8988T (cell line): ENCODE measurements at places on chromosomes 3 and 15.
A peak's percentile ranks its signal among the peaks of the same experiment; 100 is the strongest.

- no peak for DNase-seq
Measured at GRCh38 chr3:12136371-12136770, 22.3 kb downstream of the TIMP4 start.

DNA sequence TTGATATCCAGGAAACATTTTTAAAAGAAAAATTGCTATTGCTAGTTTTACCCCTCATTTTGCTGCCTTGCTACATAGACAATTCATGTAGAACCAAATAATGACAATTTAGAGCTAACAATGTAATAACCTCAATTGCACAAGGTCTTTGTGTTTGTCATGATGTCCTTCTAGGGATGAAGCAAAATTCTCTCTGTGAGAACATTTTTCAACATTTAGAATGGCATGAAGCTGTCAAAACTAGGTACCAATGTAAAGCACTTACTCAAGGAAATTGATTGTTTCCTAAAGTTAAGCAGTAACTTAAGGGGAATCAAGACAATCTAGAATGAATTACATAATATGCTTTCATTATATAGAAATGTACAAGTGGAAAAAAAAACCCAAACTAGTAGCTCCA is 7.9 kb upstream of the FGF7 start:
- DNase-seq: no peak

GRCh38 chr3:170914212-170914611 is 5.8 kb upstream of the EIF5A2 start:
- no peak for DNase-seq

DNA sequence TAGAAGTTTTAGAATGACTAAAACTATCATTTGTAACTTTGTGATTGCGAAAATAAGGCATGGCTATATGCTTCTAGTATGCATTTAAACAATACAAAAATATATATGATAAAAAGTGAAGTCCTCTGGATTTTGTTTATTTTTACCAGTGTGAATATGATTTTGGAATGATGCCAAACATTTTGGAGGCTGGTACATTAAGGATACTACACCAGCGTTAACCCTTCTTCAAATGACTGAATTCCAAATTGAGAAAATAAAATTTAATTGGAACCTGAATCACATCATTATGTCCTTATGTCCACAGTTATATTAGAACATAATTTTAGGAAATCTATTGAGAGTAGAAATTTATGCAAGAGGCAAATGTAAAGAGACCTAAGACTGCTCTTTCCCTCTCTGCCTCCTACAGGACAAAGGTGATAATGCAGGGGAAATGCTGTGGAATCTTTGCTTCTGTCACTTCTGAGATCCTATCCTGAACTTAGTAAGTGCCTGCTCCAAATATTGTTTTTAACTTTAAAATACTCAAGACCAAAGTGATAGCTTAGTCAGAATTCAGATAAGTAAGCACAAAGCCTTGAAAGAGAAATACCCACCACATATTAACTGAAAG is 121.1 kb upstream of the NANOGP8 start:
- no peak for DNase-seq

GRCh38 chr15:91471468-91471867 is 371.4 kb downstream of the SV2B start:
- DNase-seq: no peak

GRCh38 chr15:63191895-63192618 is 2.7 kb downstream of the RAB8B start:
- DNase-seq: no peak

DNA sequence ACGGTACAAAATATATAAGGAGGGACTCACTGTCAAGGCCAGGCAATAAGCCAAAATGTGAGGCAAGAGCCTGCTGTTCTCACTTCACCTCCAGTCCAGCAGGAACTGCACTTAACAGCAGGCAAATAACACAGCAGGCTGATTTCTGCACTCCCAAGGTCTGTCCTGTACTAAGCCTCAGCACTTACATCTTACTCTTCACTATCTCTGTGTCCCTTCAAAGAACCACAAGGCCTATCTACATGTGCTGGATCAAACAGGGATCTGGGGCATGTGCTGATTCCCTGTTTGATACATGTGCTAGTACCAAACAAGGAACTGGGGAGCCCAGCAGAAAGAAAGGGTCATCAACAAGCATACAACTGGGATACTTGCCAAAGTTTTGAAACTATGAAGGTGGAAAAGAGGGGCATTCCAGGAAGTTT is 22.2 kb downstream of the UACA start:
- no peak for DNase-seq

DNA sequence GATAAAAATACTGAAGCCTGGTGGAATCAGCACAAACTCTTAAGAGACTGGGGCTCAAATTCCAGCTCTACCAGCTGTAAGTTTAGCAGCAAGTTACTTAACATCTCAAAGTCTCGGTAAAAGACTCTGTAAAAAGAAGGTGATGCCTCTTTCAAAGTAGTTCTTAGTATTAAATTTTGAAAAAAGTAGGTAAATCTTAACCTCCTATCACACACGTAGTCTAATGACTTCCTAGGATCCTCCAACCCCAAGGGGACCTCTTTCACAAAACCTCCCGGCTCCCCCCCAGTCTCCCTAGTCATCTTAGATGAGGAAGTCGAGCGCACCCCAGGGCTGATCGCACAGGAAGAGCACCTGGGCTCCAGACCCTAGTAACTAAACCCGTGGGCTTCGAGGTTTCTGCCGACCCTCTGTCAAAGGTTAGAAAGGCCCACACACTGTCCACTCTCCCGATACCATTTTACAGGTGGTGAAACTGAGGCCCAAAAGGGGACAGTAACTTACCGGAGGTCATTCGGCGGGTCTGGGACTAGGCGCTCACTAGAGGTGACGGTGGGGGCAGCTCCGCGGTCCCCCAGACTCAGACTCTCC is 427 bp downstream of the MBD4 start:
- DNase-seq: no peak

DNA sequence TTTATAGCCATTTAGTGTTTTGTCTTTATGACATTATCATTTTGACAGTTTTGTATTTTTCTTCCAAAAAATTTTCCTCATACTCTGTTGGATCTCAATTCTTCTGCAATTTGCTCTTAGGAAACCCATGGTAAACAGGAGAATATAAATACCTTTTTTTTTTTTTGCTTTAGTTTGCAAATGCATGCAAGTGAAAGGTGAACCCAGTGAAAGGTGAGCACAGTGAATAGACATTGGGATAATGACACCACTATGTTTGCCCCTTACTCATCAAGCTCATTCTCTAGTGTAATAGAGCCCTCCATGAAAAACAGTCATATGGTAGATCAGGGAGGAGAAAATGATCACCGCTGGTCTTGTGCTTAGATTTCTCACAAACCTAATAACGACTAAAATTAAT is 59.0 kb upstream of the TRPC1 start:
- DNase-seq: no peak

GRCh38 chr3:88912294-88912877 is 195.0 kb upstream of the EPHA3 start:
- DNase-seq: no peak

- no peak for DNase-seq
Measured at GRCh38 chr3:160486459-160486869, 36.9 kb upstream of the TRIM59 start.

DNA sequence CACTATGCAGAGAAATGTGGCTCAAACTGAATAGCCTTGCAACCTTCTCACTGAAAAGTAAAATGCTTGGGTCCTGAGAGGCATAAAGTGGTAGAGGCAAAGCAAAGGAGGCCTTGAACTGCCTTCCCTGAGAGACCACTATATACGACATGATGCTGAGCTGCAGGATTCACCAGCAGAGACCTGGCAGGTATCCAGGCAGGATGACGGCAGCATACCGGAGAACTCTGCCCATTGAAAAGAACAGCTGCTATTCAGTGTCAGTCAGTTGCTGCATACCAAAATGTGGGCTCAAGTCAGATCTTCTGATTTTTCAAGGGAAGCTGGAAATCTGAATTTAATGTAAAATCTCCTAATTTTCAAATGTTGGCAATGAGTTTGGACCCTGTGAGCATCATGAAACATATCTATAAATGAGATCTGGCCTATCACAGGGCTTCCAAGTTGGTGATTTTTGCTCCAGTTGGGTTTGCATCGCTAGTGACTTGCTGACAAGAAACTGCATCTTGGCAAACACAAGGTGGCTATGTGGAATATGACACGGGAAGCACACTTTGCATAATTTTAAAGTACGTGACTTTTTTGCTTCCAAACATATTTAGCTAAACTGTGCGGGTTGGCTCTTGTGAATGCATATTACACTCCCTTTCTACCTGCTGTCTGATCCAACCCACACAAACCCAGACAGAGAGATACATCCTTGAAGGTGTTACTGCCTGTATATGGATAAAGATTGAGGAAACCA is 529.0 kb downstream of the AGBL1 start:
- no peak for DNase-seq

GRCh38 chr3:36843065-36844051 is 79.0 kb upstream of the DCLK3 start:
- DNase-seq: no peak

GRCh38 chr15:73950831-73951561 is 24.7 kb downstream of the LOXL1 start:
- DNase-seq: peak; percentile 90

GRCh38 chr15:52102463-52102862 is 10.1 kb downstream of the BCL2L10 start:
- no peak for DNase-seq

- no peak for DNase-seq
Measured at GRCh38 chr3:64675687-64676247, 12.0 kb downstream of the ADAMTS9 start.

- DNase-seq: no peak
Measured at GRCh38 chr3:112472691-112473090, 26.6 kb downstream of the BTLA start.

DNA sequence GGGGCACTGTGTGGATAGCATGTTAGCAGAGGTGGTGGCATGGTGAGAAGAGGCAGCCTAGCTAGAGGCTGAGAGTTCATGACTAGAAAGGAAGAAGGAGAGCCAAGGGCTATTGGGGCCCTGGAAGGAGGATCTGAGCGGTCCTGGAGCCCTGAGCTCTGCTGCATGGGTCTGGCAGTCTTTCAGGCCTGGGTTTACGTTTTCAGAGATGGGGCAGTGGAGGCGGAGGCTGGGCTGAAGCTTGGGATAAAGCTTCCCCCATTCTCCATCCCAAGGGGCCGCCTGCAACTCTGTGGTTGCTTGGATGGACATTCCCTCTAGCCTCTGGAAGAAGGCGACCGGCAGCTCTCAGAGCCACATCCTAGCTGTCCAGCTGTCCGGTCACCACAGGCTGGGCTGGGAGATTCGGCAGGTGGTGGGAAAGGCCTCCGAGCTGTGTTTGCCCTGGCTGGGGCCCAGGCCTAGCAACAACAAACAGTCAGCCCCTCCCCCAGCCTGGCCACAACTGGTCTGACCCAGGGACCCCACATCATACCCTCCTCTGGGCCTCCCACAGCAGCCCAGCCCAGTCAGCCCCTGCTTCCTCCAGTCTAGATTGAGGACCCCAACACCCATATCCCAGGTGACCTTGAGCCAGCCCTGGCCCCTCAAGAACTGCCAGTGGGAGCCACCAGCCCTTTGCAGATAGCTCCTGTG is 1.8 kb upstream of the SLC38A3 start:
- no peak for DNase-seq

DNA sequence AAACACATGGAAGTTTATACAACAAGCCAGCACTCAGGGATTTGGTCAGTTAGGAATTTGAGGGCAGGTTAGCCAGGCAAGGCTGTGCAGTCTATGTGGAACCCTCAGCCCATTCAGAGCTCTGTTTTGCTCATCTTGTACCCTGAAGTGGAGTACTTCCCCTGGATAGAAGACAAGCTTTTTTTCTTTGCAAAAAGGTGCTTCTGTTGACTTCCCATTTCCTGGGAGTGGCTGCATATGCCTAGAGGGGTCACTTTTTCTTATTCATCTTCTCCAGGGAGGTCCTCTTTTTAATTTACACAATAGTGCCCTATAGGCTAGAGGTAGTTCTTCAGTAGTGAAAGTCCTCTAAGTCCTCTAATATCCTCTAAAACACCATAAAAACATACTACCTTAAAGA is 225.0 kb upstream of the P2RY1 start:
- DNase-seq: no peak

GRCh38 chr15:32649342-32649741 is 7.8 kb downstream of the SCG5 start:
- DNase-seq: peak; percentile 15

DNA sequence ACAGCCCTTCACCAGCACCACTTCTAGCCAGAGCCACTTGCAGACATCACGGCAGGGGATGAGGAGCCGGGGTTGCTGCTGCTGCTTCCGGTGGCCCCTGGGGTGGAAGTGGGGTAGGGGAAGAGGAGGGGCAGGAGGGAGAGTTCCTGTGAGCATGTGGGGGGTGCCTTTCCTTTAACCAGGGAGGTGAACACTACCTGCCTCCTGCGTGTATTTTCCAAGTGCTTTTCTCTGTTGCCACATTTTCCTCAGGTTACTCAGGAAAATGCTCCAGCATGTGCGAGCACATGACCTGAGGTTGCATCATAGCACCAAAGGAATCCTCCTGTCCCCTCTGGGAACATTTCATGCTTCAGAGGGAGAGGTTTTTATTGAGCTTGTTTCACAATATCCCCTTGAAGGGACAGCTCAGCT is 12.2 kb upstream of the SACM1L start:
- DNase-seq: no peak

- DNase-seq: no peak
Measured at GRCh38 chr3:135755330-135756105, 210.0 kb upstream of the PPP2R3A start.

GRCh38 chr3:7744850-7745249 is 756.8 kb upstream of the LMCD1 start:
- DNase-seq: no peak

- DNase-seq: no peak
Measured at GRCh38 chr3:156661155-156661554, 13.2 kb upstream of the TIPARP start.

DNA sequence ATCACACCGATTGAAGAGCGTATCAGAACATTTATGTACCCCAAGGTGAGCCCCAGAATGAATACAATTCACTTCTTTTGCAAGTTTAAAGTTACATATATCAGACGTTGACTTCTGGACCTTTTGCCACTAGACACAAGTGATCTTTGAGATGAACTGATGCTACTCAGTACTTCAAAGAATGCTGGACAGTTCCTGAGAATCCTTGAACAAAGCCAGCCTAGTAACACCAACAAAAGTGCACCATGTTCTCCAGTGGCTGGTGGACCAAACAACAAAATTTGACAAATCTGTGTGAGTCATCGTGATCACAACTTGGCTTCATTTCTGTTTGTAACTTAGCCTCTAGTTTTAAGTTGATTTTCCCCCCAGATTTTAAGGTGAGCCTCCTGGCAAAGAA is 355.7 kb downstream of the SOX2 start:
- DNase-seq: no peak

DNA sequence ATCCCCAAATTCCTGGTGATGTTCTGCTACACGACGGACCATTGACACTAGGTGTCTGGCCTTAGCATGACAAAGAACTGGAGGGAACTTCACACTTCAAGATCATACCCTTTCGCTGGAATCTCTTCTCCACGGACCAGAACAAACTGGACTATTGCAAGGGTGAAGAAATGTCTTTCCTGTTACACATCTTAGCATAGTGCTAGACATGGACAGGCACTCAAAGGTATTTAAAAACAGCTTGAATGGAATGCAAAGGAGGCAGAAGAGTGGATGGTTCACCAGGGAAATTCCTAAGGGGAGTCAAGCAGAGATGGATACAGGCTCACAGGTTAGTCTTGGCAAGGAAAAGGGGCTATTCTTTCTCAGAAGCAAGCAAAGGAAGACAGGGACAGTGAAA is 33.5 kb upstream of the PDZRN3 start:
- no peak for DNase-seq

- no peak for DNase-seq
Measured at GRCh38 chr3:169624533-169624972, 39.0 kb downstream of the MECOM start.

- no peak for DNase-seq
Measured at GRCh38 chr3:124097362-124098131, 105.6 kb upstream of the ROPN1 start.
